ENCODE measurements at places on chromosomes 5 and 9.

DNA sequence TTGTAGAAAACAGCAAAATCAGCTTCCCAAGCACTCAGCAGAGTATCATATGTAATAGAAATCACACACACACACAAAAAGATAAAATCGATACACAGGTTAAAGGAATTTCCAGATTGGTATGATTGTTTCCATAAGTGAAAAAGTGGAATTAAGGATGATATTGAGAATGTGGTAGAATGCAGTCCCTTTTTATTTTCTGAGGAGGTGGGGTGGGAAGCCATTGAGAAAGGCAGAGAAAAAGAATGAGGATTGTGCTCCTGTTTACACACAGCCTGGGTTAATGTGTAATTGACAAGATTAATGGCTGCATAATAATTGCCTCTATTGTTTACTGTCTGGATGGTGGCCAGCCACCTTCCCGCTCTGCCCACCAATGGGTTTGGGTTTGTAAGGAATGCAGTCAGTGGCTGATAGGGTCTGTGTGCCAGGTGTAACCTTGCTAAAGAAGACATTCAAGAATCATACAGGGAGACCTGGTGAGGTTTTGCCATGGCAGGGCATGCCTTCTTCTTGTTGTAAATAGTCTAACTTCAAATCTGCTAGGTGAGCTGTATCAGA is 177.2 kb upstream of the MAP3K1 start:
- no peak for DNase-seq

DNA sequence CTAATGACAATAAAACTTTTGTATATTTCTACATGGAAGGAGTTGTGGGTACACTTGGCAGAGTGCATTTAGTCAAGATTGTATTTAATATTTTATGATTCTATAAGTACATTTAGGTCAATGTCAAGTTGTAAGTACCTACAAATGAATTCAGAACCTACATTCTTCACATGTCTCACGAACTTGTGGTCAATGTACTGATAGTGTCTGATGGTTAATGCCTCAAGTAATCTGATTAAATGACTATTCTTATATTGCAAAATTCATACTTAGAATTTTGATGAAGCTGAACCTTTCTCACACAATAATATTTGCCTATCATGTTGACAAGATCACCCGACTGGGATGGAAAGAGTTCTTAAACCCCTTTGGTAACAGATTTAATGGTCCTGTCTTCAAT is 444.5 kb downstream of the CTNND2 start:
- no peak for DNase-seq

- no peak for DNase-seq
These were observed 2.5 kb downstream of the FRMD3 start for GRCh38 chr9:83535736-83536135.

DNA sequence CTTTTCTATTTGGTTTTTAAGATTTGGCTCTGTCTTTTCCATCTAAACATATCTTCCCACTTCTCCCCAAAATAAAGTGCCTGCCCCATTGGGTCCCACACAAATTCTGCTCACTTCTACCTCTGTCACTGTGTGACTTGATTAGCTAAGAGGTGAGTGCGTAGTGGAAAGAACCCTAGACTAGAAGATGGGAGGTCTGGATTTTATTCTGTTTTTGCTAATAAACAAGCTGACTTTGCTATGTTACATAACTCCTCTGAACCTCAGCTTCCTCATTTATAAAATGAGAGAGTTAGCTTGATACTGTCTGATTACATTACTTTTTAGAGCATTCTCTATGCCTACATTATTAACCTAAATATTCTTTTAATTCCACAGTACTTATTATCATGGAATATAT is 51.3 kb upstream of the PTGER4 start:
- DNase-seq: no peak

GRCh38 chr9:130234340-130235260 is 31.0 kb upstream of the HMCN2 start:
- no peak for DNase-seq

DNA sequence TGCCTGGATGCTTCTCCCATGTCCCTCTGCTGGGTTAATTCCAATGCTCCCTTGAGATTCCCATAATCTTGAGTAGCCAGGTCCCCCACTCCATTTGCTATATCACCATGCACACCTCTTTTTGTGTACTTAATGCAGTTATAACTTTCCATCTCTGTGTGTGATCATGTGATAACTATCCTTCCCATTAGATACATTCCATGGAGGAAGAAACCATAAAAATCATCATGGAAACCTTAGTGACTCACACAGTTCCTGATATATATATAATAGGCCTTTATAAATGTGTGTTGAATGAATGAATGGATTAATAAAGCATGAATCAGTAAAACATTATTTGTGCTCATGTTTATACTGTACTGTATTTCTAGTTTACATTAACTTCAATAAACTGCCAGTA is 104.6 kb downstream of the PCSK5 start:
- no peak for DNase-seq

DNA sequence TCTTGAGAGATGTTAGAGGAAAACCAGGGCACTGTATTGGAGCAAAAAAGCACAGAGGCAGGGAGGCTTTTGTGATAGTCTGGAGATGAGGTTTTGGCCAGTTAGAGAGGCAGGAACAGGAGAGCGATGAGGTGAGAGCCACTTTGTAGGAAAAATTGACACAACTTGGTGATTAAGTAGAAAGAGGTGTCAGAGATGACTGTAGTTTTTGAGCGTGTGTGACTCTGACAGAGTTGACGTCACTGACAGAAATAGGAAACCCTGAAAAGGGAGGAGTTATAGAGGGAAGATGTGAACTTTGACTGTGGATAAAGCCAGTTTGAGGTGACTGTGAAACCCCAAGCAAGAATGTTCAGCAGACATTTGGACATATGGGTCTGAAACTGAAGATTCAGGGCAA is 15.7 kb downstream of the NFX1 start:
- DNase-seq: no peak

GRCh38 chr9:100020121-100020795 is 78.5 kb downstream of the ERP44 start:
- no peak for DNase-seq

DNA sequence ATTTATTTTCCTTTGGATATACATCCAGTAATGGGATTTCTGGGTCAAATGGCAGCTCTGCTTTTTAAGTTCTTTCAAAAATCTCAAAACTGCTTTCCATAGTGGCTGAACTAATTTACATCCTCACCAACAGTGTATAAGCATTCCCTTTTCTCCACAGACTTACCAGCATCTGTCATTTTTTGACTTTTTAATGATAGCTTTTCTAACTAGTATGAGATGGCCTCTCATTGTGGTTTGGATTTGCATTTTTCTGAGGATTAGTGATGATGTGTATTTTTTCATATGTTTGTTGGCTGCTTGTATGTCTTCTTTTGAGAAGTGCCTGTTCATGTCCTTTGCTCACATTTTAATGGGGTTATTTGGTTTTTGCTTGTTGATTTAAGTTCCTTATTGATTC is 90.0 kb upstream of the HMHB1 start:
- DNase-seq: no peak

DNA sequence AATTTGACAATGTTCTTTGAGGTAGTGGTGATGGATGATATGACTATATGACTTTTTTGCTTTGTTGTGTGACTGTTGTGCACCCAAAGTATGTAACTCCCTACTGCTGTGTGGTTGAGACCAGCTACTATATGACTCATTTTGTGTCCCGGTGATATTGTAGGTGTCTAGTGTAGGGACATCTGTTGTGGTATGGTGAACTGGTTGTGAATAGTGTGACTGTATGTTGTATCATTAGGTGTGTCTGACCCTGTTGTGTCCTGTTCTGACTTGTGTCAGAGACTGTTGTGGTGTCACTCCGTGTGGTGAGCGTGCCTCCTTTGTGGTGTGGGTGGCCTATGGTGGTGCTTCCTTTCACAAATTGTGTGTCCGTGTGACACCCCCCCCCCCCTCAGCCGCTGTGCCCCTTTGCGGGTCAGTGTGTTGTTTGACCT is 11.2 kb upstream of the CXXC5 start:
- no peak for DNase-seq

- DNase-seq: no peak
These were observed 1.5 kb upstream of the SHC3 start for GRCh38 chr9:89179895-89180734.

GRCh38 chr5:79284846-79285245 is 48.9 kb downstream of the JMY start:
- DNase-seq: no peak

GRCh38 chr5:158951436-158952247 is 148.1 kb downstream of the EBF1 start:
- no peak for DNase-seq

All from stimulated activated CD4-positive, alpha-beta T cell treated with anti-CD3 and anti-CD28 coated beads, Interleukin-15, amount 100 ng/mL, for 1 hour (primary cell).